ENCODE measurements at places on chromosomes 7 and 10. TPM values are rescaled to one million over a fixed set of nuclear protein-coding genes. Genes with fewer than 3 reads are reported as not detected.

Gene CYP2C18
- total RNA-seq = not detected

Gene NKX1-2
- not detected for total RNA-seq

Gene GPR158
- not detected for total RNA-seq

- no peak for DNase-seq
Observed at GRCh38 chr7:87702326-87702725, 74.1 kb downstream of the RUNDC3B start.

- DNase-seq = no peak
Observed at GRCh38 chr7:110050785-110051184, 1040.1 kb upstream of the LRRN3 start.

DNA sequence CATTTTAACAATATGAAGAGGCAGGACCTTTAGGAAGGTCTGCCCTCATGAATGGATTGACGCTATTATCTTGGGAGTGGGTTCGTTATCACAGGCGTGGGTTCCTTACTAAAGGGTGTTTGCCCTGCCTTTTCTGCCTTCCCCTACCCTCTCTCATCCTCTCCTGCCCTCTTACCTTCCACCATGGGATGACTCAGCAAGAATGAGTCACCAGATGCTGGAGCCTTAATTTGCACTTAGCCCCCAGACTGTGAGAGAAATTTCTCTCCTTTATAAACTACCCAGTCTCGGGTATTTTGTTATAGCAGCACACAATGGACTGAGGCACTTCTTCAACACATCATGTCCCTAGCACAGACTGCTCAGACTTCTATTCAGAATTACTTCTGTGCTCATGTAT, 31.4 kb upstream of the ZNF32 start:
- DNase-seq = no peak

- no peak for DNase-seq
Observed at GRCh38 chr10:16832351-16833080, 15.3 kb upstream of the RSU1 start.

GRCh38 chr7:151839451-151839921, 37.4 kb downstream of the PRKAG2 start:
- DNase-seq = no peak

GRCh38 chr7:17408245-17408903, 109.9 kb downstream of the AHR start:
- no peak for DNase-seq

DNA sequence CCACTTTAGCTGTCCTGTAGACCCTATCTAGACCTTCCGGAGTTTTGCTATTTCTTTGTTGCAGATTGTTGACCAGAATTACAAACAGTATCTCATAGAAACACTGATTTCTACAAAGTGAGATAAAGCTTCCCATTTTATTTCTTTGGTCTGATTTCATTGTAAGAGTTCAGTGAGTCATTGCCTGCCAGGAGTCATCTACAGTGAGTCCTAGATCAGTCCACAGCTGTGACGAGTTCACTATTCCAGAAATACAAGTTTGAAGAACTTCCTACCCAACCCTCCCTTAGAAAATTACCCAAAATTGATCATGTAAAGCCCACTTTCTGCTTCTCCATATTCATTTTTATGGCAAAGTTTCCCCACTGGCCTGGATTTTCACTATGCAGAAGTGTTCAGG, 905.5 kb downstream of the CNTNAP2 start:
- DNase-seq = no peak

DNA sequence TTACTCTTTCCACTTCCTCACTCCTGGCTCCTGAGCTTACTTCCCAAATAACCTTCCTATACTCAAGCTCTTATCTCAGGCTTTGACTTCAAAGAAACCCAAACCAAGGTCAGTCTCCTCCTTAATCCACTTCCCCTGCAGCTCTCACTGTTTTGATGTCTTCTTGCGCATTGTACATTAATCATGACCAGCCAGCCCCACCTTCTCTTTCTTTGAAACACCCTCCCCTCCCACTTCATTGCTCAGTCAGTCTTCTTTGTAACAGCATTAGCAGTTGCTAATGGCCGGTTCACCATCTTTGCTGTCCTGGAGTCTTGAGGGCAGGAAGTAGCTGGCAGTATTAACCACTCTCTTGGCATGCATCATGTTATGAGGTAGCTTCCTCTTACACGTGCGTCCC, 57.9 kb upstream of the CHCHD3 start:
- DNase-seq = no peak

DNA sequence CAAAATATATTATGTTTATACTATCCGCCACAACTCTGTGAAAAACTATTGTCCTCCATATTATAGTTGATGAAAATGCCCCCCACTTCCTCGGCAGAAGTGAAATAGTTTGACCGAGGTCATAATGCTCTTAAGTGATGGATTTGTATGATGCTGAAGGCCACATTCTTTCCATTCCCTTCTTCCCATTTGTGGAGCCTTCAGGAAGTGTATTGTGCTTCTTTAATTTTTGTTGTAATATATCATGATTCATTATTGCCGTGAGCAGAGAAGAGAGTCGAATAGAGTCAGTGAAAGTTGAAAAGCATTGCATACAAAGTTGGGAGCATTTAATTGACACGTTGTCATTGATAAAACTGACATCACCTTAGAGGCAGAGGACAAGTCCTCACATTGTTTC, 460.3 kb downstream of the SUGCT start:
- DNase-seq = no peak

DNA sequence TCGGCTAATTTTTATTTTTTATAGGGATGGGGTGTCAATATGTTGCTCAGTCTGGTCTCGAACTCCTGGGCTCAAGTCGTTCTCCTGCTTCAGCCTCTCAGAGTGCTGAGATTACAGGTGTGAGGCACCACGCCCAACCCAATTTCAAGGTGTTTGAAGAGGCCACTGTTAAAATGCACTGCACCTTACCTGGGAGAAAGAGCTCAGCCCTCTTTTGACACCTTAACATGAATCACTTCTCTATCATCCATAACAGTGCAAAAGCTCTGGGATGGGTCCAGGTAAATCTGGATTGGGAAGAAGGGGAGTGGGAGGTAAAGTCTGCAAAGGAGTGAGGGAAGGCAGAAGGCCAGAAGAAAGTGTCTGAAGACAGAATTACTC, 557 bp upstream of the ZNF282 start:
- no peak for DNase-seq

GRCh38 chr7:54981913-54982312, 36.9 kb upstream of the EGFR start:
- no peak for DNase-seq

GRCh38 chr10:127887541-127888415, 5.0 kb downstream of the CLRN3 start:
- no peak for DNase-seq

GRCh38 chr7:130998993-130999602, 265.1 kb upstream of the KLF14 start:
- DNase-seq = no peak

DNA sequence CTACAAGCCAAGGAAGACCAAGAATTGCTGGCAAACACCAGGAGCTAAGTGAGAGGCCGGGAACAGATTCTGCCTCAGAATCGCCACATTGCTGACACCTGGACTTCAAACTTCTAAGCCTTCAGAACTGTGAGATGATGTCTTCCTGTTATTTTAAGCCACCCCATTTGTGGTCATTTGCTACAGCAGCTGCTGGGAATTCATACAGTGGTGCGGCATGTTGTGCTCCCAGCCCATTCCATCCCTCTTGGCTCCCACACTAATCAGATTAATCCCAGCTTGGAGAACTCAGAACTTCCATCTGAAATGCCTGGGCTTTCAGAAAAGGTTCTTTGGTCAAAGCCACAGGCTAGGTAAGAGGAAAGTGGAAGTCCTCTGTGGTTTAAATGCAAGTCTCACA, 24.9 kb downstream of the TCAF1 start:
- DNase-seq = no peak

All from T-helper 17 cell (primary cell).